ENCODE measurements at places on chromosomes 16 and 17. TPM values are rescaled to one million over a fixed set of nuclear protein-coding genes. Genes with fewer than 3 reads are reported as not detected.

The COPS3 gene
- 83.3 TPM for total RNA-seq

The C16orf89 gene
- total RNA-seq: 0.76 TPM

The TBC1D3K gene
- total RNA-seq: not detected

The CACNA1H gene
- 42.8 TPM for total RNA-seq

The SLC25A19 gene
- 12.0 TPM for total RNA-seq

The CASKIN2 gene
- 21.1 TPM for total RNA-seq

The CCL16 gene
- not detected for total RNA-seq

- H3K4me1 ChIP-seq: no peaks in the 10 kb centered on the region
- no peak overlapping the region for H3K27ac ChIP-seq
- no peak for DNase-seq
- no peaks in the 10 kb centered on the region for H3K36me3 ChIP-seq
- H3K27me3 ChIP-seq: no peaks in the 10 kb centered on the region
Measured at GRCh38 chr17:10516638-10517037, 1.7 kb downstream of the MYH1 start.

GRCh38 chr17:12815642-12816141 lies 26.4 kb downstream of the ARHGAP44 start:
- no peak overlapping the region for H3K27ac ChIP-seq
- no peak overlapping the region for H3K4me3 ChIP-seq
- H3K36me3 ChIP-seq: no peaks in the 10 kb centered on the region
- no peaks in the 10 kb centered on the region for H3K27me3 ChIP-seq

- peak; percentile 70 for DNase-seq
- H3K4me3 ChIP-seq: peak overlapping the region; percentile 84
- peak overlapping the region; percentile 94 for H3K27ac ChIP-seq
- H3K27me3 ChIP-seq: no peaks in the 10 kb centered on the region
- H3K36me3 ChIP-seq: no peaks in the 10 kb centered on the region
- no peaks in the 10 kb centered on the region for H3K4me1 ChIP-seq
Measured at GRCh38 chr17:35244341-35245195, 1.7 kb downstream of the SLFN5 start.

- H3K27ac ChIP-seq: no peak overlapping the region
- H3K4me3 ChIP-seq: no peak overlapping the region
- H3K27me3 ChIP-seq: no peaks in the 10 kb centered on the region
- no peak for DNase-seq
Measured at GRCh38 chr17:81822996-81823819, 9.9 kb downstream of the MCRIP1 start.

DNA sequence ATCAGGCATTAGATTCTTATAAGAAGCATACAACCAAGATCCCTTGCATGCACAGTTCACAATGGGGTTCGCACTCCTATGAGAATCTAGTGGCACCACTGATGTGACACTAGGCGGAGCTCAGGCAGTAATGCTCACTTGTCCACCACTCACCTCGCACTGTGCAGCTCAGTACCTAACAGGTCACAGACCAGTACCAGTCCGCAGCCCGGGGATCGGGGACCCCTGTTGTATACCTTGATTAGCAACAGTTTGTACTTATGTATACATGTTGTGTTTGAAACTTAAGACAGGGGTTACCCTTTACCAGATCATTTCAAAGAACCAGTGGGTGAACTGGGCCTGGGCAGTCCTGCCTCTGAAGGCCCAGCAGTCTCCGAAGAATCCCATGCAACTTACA lies 103.7 kb downstream of the PMP22 start:
- no peaks in the 10 kb centered on the region for H3K4me1 ChIP-seq
- H3K27ac ChIP-seq: no peak overlapping the region
- no peak for DNase-seq
- H3K4me3 ChIP-seq: no peak overlapping the region
- peaks cover 6% of the 10 kb centered on the region for H3K27me3 ChIP-seq

DNA sequence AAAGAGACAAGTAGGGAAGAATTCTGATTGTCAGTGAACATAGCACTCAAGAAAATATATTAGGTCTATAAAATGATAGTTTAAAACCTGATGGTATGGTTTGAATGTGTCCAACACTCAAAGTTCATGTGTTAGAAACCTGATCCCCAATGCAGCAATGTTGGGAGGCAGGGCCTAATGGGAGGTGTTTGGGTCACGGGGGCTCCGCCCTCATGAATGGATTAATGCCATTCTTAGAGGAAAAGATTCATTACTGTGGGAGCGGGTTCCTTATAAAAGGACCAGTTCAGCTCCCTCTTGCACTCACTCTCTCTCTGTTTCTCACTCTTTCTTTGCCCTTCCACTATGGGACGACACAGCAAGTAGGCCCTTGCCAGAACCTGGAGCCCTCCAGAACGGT lies 41.5 kb upstream of the SLC47A1 start:
- no peak overlapping the region for H3K4me3 ChIP-seq
- no peaks in the 10 kb centered on the region for H3K36me3 ChIP-seq
- DNase-seq: no peak

DNA sequence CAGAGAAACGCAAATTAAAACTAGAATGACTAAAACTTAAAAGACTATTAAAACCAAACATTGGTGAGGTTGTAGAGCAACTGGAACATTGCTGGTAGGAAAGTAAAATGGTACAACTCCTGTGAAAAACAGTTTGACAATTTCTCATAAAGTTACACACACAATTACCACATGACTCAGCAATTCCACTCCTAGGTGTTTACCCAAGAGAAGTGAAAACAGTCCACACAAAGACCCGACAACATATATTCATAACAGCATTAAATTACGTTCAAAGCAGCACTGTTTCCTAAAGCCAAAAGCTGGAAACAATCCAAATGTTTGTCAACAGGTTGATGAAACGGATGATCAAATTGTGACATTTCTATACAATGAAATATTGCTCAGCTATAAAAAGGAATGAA lies 26.5 kb upstream of the ALOX12 start:
- no peak overlapping the region for H3K27ac ChIP-seq
- no peaks in the 10 kb centered on the region for H3K4me1 ChIP-seq
- no peaks in the 10 kb centered on the region for H3K36me3 ChIP-seq
- H3K4me3 ChIP-seq: no peak overlapping the region
- no peak for DNase-seq

DNA sequence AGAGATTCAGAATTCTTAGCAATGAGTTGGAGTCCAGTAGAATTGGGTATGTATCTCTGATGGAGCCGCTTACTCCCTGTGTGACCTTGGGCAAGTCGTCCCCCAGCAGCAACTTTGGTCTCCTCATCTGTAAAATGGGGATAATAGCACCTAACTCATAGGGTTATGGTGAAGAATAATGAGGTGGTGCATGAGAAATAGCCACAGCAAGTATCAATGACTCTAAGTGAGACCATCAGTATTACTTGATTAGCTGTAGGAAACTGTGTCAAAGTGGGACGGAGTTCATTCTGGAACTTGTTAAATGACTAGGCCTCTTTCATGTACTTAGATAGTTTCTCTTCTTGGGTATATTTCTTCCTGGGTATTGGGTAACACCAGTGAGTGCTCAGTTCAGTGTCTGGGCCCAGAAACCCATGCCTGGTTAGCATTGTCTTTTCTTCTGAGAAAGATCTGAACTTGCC lies 6.4 kb downstream of the PRKCB start:
- no peak for DNase-seq
- no peaks in the 10 kb centered on the region for H3K4me1 ChIP-seq
- no peak overlapping the region for H3K4me3 ChIP-seq
- H3K27me3 ChIP-seq: no peaks in the 10 kb centered on the region
- no peaks in the 10 kb centered on the region for H3K36me3 ChIP-seq

- no peaks in the 10 kb centered on the region for H3K27me3 ChIP-seq
- H3K4me3 ChIP-seq: no peak overlapping the region
- H3K4me1 ChIP-seq: peaks cover 4% of the 10 kb centered on the region
- peak; percentile 78 for DNase-seq
- H3K36me3 ChIP-seq: no peaks in the 10 kb centered on the region
Measured at GRCh38 chr16:10979717-10980601, 35.6 kb downstream of the CLEC16A start.

DNA sequence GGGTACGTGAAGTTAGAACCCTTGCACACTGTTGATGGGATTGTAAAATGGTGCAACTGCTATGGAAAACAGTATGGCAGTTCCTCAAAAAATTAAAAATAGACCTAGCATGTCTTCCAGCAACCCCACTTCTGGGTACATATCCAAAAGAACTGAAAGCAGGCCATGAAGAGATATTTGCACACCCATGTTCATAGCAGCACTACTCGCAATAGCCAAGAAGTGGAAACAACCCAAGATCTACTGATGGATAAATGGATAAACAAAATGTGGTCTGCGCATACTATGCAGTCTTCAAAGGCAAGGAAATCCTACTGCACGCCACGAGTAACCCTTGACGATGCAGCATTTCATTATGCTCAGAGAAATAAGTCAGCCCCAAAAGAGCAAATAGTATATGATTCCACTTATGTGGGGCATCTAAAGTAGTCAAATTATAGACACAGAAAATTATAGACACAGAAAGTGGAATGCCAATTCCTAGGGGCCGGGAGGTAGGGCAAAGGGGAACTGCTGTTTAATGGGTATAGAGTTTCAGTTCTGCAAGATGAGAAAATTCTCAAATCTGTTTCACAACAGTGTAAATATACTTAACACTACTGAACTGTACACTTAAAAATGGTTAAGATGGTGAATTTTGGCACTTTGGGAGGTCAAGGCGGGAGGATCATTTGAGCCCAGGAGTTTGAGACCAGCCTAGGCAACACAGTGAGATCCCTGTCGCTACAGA lies 17.2 kb downstream of the CORO7 start:
- no peaks in the 10 kb centered on the region for H3K27me3 ChIP-seq
- DNase-seq: no peak
- no peak overlapping the region for H3K27ac ChIP-seq

GRCh38 chr16:5900046-5900445 lies 802.5 kb upstream of the EEF2KMT start:
- DNase-seq: no peak
- no peaks in the 10 kb centered on the region for H3K4me1 ChIP-seq
- no peak overlapping the region for H3K27ac ChIP-seq
- no peak overlapping the region for H3K4me3 ChIP-seq
- H3K27me3 ChIP-seq: no peaks in the 10 kb centered on the region
- H3K36me3 ChIP-seq: no peaks in the 10 kb centered on the region

DNA sequence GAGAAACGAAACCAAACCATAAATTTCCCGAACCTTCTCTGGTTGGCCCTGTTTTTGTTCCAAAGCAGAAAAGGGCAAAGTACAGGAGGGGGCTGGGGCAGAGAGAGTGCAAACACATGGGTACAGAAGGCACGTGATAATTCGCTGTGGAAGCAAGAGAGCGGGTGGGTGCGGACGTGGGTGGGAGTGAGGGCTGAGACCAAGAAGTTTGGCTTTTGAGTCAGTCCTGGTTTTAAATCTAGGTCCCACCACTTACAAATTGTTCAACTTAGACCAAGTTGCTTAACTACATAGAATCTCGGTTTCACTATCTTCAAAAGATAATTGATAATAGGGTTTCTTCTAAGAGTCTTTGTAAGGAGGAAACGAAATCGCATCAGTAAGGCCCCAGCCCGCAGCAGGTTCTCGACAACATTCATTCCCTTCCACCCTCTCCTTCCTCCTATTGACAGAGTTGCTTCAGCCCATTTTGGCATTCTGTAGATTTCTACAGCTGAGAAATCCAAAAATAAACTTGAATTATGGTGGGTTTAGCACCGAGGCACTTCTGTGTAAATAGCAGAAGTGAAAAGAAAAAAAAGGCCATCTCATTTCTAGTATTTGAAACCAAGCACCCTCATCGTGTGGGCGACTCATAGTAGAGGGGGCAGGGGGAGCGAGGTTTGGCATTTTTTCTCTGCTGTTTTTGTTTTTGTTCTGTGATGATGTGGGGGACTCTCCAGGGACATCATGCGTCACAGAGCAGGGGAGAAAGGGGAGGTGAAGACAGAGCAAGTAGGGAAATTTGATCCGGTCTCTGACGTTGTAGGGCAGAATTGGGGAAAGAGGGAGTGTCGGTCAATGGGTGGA lies 33.6 kb upstream of the CCR7 start:
- peak overlapping the region; percentile 46 for H3K27ac ChIP-seq
- no peak overlapping the region for H3K4me3 ChIP-seq
- H3K36me3 ChIP-seq: no peaks in the 10 kb centered on the region
- H3K27me3 ChIP-seq: no peaks in the 10 kb centered on the region
- no peaks in the 10 kb centered on the region for H3K4me1 ChIP-seq

DNA sequence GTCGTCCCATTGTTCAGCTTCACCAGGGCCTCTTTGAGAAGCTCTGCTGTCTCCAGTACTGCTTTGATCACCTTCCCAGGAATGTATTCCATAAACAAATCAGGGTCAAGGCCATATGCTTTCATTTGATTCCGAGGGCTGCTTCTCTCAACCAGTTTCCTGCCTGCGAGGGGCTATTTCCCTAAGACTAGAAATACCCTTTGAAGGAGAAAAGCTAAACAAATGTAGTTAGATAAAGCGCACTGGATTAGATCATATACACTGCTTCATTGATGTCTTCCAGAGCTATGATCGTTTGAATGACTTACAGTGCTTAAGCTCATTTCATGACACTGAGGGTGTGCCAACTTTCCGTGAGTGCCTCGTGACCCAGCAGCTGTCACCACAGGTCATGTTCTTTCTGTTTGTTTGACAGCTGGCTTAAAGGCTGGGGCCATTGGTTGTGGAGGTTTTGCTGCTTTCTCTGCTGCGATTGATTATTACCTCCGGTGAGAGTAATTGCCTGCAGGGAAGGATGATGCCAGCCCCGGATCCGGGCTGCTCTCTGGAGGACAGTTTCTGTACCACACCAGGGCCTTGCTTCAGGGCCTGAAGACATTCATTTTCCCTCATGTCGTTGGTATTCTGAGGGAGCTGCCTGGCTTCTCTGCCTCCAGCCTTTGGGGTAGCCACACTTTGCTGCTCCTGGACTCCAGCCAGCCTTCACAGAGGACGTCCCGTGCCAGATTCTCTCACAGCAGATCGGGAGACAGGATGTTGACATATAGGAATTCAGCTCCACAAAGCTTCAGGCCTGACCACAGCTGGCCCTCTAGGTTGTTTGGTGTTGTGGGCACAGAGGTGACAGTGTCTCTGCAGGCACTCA lies 3.9 kb downstream of the TIMM22 start:
- no peak overlapping the region for H3K4me3 ChIP-seq
- H3K4me1 ChIP-seq: peaks cover 7% of the 10 kb centered on the region
- H3K36me3 ChIP-seq: no peaks in the 10 kb centered on the region
- H3K27me3 ChIP-seq: no peaks in the 10 kb centered on the region
- peak overlapping the region; percentile 53 for H3K27ac ChIP-seq

DNA sequence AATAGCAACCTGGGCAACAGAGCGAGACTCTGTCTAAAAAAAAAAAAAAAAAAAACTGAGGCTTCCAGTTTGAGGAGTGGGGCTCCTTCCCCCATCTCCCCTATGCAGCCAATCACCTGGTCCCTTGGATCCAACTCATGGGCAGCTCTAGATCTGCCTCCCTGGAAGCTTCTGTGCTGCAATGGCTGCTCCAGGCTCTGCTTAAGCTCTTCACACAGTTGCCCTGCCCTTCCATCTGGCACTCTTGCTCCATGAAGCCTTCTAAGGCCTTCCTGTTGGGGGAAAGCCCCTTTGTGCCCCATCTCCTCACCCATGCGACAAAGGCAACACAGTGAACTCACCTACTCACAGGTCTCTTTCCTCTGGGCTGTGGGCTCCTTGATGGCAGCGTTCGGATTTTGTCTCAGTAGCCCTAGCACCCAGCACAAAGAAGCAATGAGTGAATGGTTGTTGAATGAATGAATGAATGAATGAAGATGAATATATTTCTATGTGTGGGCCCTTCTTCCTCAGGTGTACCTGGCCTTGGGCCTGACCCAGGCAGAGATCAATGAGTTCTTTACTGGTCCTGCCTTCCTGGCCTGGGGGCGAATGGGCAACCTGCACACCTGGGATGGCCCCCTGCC lies 1.9 kb downstream of the NAGLU start:
- H3K27ac ChIP-seq: no peak overlapping the region
- H3K27me3 ChIP-seq: no peaks in the 10 kb centered on the region
- DNase-seq: no peak
